ENCODE measurements at places on chromosomes 6 and 20.

DNA sequence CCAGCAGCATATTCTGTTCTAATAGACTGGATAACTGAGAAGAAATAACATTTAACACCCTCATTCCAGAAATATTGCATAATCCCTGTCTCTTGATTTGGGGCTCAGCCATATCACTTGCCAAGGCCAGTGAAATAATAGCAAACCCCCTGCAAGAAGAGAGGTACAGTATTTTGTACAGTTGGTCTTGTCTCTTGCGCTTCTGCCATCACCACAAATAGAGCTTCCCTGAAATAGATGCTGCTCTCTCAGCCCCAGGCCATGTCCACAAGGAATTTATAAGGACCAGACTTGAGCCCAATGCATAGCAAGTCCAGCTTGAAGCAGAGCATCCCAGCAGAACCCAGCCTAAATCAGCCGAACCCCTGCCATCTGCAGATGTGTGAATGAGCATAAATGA lies 254.0 kb downstream of the GRM1 start:
- DNase-seq, result no peak

- no peak for DNase-seq
These were observed 1.9 kb downstream of the ABRACL start for GRCh38 chr6:139030228-139030963.

- DNase-seq, result no peak
These were observed 582.1 kb upstream of the HTR1E start for GRCh38 chr6:86355271-86355670.

- no peak for DNase-seq
These were observed 16.8 kb upstream of the SIRPB1 start for GRCh38 chr20:1636621-1637020.

DNA sequence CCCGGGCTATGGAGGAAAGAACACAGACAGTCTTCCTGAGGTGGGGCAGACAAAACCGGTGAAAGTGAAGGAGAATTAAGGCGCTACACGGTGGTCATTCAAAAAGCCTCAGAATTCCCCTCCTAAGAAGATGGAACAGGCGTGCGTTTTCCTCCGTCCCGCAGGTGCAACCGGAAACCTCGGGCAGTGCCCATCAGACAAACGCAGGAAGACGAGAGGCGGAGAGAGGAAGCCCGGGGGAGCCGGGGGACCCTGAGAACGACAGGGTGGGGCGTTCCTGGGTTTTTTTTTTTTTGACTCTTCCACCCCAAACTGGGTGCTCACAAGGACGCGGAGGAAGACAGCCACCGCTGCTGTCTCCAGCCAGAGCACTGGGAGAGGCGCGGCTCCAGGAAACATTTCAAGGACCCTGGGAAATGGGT lies 25.4 kb downstream of the TTLL2 start:
- DNase-seq, result no peak

GRCh38 chr6:139568151-139568955 lies 193.9 kb upstream of the CITED2 start:
- DNase-seq, result no peak

DNA sequence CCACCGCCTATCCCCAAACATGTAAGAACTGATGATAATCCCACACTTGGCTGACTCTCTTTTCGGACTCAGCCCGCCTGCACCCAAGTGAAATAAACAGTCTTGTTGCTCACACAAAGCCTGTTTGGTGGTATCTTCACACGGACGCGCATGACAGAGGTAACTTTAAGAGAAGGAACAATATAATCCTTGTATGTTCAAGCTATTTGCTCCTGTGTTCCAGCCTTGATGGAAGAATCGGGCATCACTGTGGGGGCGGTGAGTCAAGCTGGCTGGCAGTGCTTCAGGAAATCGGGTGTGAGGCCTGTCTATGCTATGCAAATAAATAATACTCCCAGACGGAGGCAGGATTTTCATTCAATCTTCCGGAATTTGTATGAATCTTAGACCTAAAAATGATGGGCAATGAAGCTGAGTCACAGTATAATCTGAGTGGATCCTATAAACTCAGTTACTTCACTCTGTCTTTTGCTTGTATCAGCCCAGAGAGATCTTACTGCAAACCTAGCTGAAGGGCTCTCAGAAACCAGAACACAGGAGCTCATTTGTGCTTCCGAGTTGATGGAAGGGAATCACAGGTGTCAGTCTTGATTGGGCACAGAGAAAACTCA lies 45.2 kb upstream of the NT5E start:
- DNase-seq, result no peak

GRCh38 chr6:170159022-170159965 lies 131.6 kb downstream of the DLL1 start:
- DNase-seq, result no peak

GRCh38 chr6:100088009-100088408 lies 94.0 kb upstream of the MCHR2 start:
- no peak for DNase-seq

- no peak for DNase-seq
These were observed 36.4 kb upstream of the HLA-C start for GRCh38 chr6:31308050-31308844.

- no peak for DNase-seq
These were observed 25.6 kb downstream of the DHX35 start for GRCh38 chr20:38987777-38988176.

DNA sequence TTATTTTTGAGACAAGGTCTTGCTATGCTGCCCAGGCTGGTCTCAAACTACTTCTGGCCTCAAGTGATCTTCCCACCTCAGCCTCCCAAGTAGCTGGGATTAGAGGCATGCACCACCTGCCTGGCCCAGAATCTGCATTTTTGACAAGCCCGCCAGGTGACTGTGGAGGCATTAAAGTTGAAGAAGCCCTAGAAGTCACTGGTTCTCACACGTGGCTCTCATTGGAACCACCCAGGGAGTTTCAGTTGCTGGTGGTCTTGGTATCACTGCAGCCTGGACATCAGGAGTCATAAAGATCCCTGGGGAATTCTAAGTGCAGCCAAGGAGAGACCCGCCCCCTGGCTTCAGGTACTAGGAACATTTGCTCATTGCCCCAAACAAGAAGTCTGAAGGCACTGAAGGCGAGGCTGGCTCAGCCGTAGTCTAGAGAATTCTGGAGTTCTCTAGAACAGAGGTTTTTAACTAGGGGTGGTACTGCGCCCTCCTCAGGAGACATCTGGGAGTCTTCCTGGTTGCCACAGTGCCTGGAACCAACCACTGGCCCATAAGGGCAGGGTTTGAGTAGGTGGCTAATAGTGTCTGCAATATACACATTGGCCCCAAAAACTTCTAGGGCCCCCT lies 182.8 kb downstream of the ZMYND8 start:
- DNase-seq, result no peak

GRCh38 chr6:35042031-35042815 lies 98.9 kb downstream of the TCP11 start:
- no peak for DNase-seq

DNA sequence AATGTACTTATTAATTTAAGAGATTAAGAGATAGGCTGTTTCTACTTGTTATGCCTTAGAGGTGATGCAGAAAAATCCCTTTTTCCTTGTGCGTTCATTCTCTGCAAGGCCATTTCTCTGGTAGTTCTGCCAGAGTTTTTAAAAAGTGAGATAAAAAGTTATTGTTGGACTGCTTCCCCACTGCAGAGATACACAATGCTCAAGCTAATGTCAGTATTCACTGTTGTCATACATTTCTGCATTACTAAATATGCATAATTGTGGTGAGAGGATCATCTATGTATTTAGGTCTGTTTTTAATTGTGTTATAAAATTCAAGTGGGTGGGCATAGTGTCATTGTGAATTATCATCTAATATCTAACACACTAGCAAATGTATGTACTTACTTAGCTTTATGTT lies 600.4 kb downstream of the HTR1B start:
- DNase-seq, result no peak

GRCh38 chr20:48684501-48685041 lies 143.2 kb downstream of the PREX1 start:
- DNase-seq, result no peak

DNA sequence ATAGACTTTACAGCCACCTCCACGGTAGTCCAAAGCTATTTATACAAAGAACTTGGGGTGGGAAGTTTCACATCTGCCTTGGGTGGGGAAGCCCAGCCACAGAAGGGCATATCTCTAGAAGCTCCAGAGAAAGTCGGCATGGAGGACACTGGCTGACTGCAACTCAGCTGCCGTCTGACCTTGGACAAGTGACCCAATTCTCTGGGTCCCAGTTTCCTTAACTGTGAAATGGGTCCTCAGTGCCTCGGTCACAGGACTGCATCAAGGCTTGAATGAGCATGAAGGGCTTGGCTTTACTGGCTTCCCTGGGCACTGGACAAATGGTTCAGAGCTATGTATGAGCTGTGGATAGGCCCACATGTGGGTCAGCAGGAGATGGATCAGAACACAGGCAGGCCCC lies 58.6 kb downstream of the NOL4L start:
- no peak for DNase-seq

- no peak for DNase-seq
These were observed 198.7 kb upstream of the STXBP5 start for GRCh38 chr6:147005499-147005898.

DNA sequence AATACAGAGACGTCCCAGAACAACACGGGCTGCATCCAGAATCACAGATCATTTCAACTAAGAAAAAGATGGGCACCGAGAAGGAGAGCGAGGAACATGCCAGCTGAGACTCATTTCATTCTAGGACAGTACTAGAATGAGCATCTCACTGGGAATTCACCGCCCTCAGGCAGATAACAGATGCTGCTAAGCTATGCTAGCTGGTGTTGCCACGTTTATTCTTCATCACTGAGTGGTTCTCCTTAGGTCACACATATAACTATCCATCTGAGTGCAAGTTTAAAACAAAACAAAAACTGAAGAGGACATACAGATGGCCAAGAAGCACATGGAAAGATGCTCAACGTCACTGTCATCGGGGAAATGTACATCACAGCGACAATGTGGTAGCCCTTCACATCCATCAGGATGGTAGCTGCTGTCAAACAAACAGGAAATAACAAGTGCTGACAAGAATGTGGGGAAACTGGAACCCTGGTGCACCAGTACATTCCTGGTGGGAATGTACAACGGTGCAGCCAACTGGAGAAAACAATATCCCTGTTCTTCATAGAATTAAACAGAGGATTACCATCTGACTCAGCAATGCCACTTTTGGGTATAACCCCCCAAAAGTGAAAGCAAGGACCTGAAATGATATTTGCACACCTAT lies 97.6 kb downstream of the SLC22A23 start:
- DNase-seq, result no peak

DNA sequence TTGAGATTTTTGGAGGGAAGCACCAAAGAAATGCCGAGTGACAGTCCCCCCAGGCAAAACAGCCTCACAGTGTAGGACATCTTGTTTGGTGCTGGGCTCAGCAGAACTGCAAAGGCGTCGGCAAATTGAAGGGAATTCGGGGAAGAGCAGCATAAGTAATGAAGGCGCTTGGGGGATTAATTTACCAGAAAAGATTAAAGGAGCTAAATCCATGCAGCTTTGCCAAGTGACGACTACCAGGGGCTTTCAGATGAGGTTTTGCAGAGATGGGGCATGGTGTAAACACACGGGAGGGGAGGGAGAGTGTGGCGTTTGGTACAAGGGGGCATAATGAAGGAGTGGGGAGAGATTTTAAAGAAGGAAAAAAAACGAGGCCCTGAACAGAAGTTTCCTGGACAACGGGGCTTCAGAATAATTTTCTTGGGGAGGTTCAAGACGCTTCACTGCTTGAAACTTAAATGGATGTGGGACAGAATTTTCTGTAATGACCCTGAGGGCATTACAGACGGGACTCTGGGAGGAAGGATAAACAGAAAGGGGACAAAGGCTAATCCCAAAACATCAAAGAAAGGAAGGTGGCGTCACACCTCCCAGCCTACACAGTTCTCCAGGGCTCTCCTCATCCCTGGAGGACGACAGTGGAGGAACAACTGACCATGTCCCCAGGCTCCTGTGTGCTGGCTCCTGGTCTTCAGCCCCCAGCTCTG lies 45.4 kb upstream of the CDH22 start:
- no peak for DNase-seq

DNA sequence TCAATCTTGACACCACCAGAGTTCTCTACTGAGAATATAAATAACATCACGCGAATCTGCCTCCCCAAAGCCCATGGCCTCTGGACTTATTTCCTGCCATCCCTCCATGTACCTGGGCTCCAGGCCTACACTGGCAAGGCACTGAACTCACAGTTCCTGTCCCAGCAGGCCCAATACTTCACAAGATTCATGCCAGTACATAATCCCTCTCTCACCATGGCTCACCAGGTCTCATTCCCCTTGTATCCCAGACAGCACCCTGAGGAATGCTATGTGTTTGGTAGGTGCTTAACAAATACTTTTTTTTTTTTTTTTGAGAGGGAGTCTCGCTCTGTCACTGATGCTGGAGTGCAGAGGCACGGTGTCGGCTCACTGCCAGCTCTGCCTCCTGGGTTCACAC lies 1.9 kb downstream of the KIF16B start:
- no peak for DNase-seq

GRCh38 chr6:4879741-4880275 lies 103.6 kb downstream of the CDYL start:
- DNase-seq, result no peak

DNA sequence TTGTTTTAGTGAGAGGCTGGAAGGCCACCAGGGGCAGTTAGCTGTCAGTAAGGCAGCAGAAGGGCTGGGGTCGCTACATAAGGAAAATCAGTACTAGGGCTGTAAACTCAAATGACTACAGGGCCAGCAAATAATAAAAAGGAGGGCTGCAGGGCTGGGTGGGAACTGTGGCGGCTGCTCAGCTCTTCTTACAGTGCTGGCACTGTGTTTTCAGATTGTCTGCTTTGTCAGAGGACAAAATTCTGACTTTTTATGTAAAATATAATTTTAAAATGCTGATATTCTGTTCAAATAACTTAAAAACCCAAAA lies 23.2 kb downstream of the HLA-A start:
- DNase-seq, result no peak

DNA sequence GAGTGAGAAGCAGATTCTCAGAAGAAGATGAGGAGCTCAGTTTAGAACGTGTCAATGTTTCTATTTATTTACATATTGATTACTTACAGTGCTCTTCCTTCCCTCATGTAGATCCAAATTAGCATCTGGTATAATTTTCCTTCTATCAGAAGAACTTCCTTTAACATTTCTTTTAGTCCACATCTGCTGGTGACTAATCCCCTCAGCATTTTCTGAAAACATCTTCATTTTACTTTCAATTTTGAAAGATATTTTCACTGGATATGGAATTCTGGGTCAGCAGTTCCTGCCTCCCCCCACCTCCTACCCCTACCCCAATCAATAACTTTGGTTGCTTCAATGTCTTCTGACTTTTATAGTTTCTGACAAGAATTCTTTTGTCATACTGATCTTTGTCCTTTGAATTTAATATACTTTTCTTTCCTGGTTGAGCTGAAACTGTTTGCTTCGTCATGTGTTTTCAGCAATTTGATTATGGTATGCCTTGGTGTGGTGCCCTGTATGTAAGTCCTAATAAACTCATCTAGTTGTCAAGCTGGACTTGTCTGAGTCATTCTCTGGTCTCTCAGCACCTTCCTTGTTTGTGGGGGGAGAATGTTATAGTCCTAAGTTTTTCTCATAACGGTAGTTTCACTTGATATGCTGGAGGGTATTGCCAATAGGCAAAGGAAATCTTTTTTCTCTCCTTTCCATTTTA lies 57.0 kb downstream of the SMPDL3A start:
- no peak for DNase-seq

Measured in cortex of kidney (tissue), 1 donor.